ENCODE measurements at places on chromosomes 6 and 20.

- DNase-seq: peak; percentile 33
Measured at GRCh38 chr6:35970181-35970580, 49.3 kb upstream of the SRPK1 start.

DNA sequence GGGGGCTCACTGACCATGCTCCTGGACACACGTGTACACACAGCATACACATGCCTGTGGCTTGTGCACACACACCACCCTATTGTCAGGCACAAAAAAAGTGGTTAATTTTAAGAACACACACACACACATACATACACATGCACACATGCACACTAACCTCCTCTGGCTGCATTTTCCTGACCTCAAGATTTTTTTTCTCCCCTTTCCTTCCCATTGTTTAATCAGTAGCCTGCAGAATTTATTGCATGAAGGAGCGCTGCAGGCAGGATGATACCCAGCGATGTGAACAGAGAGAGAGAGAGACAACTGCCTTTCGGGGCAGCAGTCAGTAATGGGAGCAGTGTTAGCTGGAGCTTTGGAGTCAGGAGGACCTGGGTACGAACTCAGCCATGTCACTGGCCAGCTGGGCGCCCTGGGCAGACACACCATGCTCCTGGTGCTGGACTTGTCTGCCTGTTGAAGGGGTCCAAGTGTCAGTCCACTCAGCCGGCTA lies 990 bp upstream of the TRAF3IP2 start:
- no peak for DNase-seq

DNA sequence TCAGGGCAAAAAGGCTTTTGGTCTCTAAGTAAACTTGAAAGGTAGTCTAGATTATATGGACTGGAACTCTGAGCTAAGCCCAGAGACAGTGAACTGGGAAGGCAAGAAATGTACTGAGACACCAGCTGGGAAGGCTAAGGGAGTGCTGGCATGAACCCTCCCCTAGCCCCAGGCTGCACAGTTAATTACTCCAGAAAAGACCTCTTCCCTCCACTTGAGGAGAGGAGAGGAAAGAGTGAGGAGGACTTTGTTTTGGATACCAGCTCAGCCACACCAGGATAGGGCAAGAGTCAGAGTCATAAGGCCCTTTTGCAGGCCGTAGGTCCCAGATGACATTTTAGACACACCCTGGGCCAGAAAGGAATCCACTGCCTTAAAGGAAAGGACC lies 84.1 kb upstream of the GJE1 start:
- DNase-seq: no peak

- DNase-seq: no peak
Measured at GRCh38 chr20:63553251-63553932, 567 bp upstream of the FNDC11 start.

GRCh38 chr6:32945953-32946352 lies 5.1 kb upstream of the HLA-DMB start:
- no peak for DNase-seq

DNA sequence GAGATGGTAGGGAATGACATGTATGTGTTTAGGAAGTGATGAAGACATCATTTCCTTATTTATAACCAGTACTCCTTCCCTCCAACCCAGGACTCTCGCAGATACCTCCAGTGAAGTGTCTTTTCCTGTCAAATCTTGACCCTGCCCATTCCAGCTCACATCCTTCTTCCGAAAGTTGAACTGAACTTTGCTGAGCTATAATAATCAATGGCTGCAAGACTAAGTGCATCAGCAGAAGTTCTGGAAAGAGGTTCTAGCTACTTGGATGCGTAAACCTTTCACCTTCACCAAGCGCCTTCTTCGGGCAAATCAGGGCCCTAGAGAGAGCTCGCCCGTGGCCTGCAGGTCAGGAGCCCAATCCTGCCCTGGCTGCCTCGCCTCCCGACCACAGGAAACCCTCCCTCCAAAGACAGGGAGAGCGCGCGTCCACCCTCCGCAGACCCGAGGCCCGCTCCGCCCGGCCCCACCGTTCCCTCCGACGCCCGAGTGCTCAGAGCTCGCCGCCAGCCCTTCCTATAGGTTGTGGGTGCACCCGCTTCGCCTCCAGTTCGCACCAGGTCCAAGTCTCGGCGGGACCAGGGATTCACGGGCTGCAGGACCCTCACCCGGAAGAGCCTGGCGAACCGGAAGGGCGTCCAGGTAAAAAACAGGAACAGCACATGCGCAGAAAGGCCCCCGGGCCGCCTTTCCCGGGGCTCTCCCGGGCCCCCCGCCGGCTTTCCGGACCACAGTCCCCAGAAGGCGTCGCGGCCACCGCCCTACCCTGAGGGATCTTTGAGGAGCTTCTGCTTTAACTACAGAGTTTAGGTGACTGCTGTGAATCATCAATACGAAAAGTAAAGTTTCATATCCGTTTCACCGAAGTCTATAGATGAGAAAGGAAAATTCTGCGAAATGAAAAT lies at the start of gene ZNF334:
ZNF334 (minus strand) TSS at position 617 of the 902 bp plus-strand sequence. CDS start 1,457 bp downstream, outside the sequence.
- no peak for DNase-seq

DNA sequence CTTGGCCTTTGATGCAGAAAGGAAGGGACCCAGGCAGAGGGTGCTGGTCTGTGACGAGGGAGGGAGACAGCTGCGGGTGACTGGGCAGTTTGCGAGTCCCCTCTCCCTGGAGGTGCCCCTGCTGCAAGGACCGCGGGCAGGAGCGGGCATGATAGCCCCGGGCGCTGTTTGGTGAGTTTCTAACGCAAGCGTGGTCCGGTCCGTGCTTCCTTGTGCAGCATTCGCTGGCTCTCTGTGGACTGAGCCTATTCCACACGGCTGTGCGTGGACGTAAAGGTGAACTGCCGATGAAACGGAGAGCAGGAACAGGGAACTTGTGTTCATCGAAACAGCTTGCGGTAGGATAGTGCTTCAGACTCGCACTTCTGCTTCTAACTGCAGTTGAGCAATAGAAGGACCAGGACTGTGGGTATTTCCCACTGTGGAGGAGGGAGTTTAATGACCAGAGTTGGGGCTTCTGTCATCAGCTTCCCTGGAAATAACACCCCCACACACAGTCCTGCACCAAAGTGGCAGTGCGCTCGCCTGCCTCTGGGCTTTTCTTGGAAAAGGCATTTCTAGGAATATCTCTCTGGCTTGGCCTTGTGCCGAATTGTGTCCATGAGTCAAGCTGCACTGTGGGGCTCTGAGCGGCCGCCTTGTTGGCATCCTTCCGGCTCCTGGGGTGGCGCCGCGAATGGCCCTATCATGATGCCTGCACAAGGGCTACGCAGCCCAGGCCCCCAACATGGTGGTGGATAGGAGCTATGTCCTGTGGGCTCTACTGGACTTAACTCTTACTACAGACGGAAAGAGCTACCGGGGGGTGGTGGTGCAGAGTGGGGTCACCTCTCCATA lies 48.9 kb downstream of the DUSP22 start:
- no peak for DNase-seq

DNA sequence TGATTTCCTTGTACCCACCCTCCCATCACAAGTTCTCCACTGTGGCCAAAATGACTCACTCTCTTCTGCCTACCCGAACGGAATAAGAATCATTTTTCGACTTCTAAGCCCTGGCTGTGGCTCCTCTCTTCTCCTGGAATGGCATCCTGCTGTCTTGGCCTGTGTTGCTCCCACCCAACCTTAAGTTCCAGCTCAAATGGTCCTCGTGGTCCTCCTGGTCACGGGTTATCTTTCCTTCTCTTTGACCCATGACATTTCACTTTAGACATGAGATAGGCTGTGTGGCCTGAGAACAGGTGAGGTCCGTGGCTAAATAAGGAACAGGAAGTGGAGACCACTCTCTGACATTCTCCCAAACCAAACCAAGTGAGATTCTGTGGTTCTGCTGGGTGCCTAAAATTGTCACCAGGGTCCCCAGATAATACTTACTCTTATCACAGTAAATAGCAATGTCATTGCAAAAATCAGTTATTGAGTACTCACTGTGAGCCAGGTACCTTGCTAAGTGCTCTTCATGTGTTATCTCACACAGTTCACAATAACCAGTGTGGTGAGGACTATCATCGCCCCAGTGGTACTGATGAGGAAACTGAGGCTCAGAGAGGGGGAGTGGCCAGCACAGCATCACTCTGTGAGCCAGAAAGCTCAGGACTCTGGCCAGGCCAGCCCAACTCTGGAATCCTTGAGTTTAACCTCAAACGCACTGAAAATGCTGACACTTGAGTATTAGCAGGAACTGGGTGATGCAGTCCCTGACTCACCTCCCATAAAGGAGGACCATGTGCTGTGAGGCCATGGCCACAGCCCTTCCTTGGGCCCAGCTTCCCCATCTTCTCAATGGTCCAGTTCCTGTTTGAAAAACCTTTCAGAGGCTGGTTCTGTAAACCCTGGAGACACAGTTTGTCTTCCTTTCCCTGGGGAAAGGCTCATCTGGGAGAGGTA lies 74.8 kb upstream of the SIRPA start:
- DNase-seq: no peak

DNA sequence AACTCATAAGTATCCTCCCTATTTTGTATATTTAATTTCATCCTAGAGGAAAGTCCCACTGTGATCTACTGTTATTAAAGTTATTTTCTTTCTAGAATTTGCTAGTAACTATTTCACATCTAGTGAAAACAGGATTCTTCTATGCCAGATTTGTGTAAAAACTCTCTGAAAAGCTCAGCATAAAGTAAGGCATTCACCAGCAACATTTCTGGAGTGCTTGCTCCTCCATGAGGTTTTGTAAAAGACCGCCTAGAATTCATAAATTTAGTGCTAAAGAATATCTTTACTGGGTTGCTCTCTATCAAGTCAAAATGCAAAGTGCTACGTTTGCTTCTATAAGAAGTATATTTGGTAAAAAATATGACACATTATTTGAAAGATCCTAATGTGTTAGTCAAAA lies 173.5 kb upstream of the IRAK1BP1 start:
- no peak for DNase-seq

DNA sequence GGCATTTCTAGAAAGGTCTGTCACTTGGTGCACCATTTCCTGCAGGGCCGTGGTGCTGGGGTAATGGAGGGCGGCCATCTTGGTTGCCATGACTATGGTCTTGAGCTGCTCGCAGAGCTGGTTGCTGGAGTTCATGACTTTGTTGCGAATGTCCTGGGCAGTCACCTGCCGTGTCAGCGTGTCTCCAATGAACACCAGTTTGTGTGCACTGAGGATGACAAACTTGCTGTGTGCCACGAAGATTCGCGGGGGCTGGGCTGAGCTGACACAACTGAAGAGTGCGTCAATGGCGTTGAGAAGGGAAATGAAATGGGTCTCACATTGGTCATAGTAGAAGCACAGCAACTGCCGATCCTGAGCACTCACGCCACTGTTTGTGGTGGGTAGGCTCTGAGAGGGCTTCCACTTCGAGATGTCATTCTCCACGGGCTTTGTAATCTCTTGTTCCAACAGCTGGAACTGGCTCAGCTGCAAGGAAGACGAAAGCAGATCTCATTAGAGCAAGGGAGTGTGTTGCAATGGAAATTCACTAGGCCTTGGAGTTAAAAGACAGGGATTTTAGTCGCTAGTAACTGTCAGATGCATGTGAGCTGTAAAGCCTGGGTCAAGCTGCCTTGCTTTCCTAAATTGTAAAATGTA lies 47.1 kb downstream of the NEDD9 start:
- no peak for DNase-seq

DNA sequence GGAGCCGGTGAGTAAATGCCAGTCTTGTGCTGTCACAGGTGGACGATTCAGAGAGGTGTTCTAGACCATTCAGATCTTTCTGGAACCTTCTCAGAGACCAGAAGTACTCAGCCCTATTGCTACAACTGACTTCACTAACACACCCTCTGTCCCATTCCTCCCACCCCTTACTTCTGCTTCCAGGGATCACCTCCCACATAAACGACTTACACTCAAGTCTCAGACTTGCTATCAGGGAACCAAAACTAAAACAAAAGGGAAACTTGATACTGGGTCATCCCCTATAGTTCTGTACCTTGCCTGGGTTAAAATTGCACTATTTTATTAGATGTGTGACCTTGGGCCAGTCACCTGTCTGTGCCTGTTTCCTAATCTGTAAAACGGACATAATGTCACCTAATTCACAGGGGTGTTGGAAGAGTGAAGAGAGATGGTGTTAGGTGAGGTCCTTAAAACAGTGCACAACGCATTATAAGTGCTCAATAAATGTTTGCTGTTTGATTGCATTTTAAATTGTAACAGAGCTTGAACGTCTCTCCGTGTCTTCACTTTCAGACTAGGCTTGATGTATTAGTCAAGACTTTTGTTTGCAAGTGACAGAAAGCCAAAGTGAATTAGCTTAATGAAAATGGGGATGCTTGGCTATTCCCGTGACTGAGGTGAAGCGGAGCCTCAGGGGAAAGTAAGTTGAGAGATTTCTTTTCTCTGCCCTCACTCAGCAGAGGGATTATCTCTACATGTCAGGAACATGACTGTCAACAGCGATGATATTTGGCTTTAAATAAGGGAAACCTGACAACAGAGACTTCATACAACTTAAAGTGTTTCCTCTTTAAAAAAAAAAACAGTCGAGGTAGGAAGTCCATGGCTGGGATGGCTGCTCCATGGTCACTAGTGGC lies 3.0 kb upstream of the SRXN1 start:
- DNase-seq: no peak

GRCh38 chr20:33669873-33670640 lies 3.3 kb downstream of the ACTL10 start:
- DNase-seq: no peak

GRCh38 chr20:33684533-33685327 lies 1.5 kb downstream of the E2F1 start:
- no peak for DNase-seq

DNA sequence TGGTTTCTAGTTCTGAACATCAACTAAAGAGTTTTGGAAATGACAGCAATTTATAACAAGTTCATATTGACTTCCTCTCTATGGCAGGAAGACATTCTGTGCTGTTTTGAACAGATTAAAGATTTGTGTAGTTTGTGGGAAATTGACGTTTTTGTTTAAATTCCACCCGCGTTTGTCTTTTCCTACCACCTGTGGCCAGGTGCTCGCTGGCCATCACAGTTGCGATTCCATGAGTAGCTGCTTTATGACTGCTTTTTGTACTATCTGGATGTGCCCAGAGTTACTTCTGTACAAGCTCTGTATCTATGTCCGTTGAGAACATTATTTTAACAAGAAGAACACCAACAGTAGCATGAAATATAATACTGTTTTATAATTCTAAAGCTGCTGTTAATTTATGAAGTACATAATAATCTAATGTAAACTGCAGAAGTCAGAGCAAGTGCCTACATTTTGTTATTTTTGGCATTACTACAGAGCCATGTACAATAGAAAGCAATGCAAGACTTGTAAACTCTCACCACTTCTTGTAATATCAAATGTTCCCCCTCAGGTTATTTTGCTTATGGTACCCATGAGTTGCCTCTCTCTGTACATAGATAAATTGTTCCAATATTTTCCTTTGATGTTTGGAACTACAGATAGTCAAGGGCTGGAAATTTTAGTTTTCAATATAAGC lies 33.5 kb downstream of the ZBTB2 start:
- DNase-seq: no peak

GRCh38 chr6:35213298-35213791 lies 411 bp upstream of the SCUBE3 start:
- DNase-seq: no peak

GRCh38 chr6:12112540-12113189 lies 100.6 kb downstream of the HIVEP1 start:
- no peak for DNase-seq

- DNase-seq: no peak
Measured at GRCh38 chr6:40183902-40184301, 249.6 kb upstream of the MOCS1 start.

- no peak for DNase-seq
Measured at GRCh38 chr6:141463237-141463977, 669.3 kb upstream of the GJE1 start.

- no peak for DNase-seq
Measured at GRCh38 chr20:15191082-15191723, 853.8 kb upstream of the FLRT3 start.
